ENCODE measurements at places on chromosomes 13 and 19. TPM values are rescaled to one million over a fixed set of nuclear protein-coding genes. Genes with fewer than 3 reads are reported as not detected.

Gene KASH5
- not detected for total RNA-seq

Gene GPR4
- not detected for total RNA-seq

Gene CELF5
- total RNA-seq = not detected

Gene DENND1C
- not detected for total RNA-seq

Gene SUCLA2
- total RNA-seq = 47.8 TPM

Gene NPHS1
- total RNA-seq = not detected

Gene KLK5
- not detected for total RNA-seq

Gene SULT2B1
- total RNA-seq = 0.09 TPM

Gene SBSN
- total RNA-seq = 2.1 TPM

Gene CLEC4M
- not detected for total RNA-seq

Gene KATNAL1
- total RNA-seq = 14.8 TPM

Gene LSR
- total RNA-seq = 0.55 TPM

Gene TM9SF2
- total RNA-seq = 117 TPM

Gene SYDE1
- total RNA-seq = 12.2 TPM

Gene KLK1
- not detected for total RNA-seq

Gene LILRB4
- total RNA-seq = not detected

Gene LRG1
- not detected for total RNA-seq

Gene ZNF99
- total RNA-seq = not detected

Gene SIPA1L3
- 9.4 TPM for total RNA-seq

Gene QPCTL
- 19.1 TPM for total RNA-seq

Gene PRR19
- 0.14 TPM for total RNA-seq

Gene DPF1
- total RNA-seq = 0.57 TPM

Gene THSD8
- 0.46 TPM for total RNA-seq

Gene ZNF708
- total RNA-seq = 3.8 TPM

Gene ITGBL1
- total RNA-seq = 285 TPM

Gene KLK12
- total RNA-seq = not detected

Gene CRX
- total RNA-seq = not detected

Gene TTC9B
- total RNA-seq = not detected

Gene CEACAM18
- not detected for total RNA-seq

Gene VSTM2B
- total RNA-seq = not detected

Gene C19orf38
- 0.09 TPM for total RNA-seq

Gene IZUMO1
- total RNA-seq = not detected

Gene NDUFA11
- total RNA-seq = 254 TPM
